ENCODE measurements at places on chromosomes 4 and X.

DNA sequence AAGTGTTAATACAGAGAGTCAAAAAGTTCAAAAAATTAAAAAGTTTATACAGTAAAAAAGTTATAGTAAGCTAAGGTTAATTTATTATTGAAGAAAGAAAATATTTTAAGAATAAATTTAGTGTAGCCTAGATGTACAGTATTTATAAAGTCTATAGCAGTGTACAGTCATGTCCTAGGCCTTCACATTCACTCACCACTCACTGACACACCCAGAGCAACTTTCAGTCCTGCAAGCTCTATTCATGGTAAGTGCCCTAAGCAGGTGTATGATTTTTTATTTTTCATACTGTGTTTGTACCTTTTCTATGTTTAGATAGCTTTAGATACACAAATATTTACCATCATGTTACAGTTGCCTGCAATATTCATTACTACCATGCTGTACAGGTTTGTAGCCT lies 108.9 kb downstream of the FHIP1A start:
- no peak for DNase-seq

DNA sequence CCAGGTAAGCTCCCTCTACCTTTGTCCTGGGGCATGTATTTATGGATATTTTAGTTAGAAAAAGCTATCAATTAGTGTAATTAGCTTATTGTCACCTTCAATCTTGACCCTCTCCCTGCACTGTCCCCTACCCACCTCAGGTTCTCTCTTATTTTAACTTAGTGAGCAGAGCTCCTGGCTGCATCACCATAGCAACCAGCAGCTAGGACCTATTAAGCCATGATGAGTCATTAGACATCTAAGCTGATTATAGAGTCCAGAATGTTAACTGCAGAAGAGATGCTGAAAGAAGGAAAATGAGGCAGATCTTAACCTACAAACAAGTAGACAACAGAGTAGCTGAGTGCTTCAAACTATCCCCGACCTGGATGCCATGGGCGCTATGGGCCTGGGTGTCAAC lies 36.6 kb downstream of the MAGEE2 start:
- DNase-seq, result no peak

DNA sequence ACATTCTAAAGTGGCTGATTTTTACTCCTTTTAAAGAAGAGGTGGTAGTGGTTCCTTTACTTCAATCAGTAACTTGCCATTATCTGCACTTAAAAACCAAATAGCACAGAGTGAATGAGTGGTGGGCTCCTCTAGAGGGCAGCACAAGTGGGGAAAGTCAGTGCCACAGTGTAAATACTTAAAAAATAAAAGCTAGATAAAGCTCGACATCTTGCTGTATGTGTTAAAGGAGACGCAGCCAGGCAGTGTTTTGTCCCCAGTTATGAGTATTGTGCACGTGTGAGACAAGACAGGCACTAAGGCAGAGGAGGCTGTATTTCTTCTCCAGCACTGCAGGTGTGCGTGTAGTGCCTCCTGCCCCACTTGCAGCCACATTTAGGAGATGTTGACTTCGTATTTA lies 24.6 kb downstream of the NAP1L5 start:
- DNase-seq, result no peak

GRCh38 chrX:11352296-11352741 lies 59.1 kb downstream of the AMELX start:
- DNase-seq, result no peak

DNA sequence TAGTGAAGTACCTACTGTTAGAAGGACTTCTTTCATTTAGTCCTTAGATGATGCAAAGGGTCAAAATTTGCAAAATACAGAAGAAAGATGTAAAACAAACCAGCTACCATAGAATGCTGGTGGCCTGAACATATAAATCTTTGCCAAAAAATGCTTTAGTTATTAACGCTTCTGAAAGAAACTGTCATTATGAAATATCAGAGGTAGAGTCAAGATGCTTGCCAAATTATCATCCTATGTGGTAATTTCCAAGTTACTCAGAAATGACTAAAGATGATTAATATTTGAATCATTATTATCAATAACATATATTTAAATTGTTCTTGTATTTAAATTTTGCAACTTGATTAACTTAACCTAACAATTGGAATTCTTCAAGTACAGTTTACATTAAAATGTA lies 588.4 kb upstream of the FAM241A start:
- no peak for DNase-seq

Data from putamen (tissue), 1 donor.